ENCODE measurements at places on chromosomes 3 and 15.

DNA sequence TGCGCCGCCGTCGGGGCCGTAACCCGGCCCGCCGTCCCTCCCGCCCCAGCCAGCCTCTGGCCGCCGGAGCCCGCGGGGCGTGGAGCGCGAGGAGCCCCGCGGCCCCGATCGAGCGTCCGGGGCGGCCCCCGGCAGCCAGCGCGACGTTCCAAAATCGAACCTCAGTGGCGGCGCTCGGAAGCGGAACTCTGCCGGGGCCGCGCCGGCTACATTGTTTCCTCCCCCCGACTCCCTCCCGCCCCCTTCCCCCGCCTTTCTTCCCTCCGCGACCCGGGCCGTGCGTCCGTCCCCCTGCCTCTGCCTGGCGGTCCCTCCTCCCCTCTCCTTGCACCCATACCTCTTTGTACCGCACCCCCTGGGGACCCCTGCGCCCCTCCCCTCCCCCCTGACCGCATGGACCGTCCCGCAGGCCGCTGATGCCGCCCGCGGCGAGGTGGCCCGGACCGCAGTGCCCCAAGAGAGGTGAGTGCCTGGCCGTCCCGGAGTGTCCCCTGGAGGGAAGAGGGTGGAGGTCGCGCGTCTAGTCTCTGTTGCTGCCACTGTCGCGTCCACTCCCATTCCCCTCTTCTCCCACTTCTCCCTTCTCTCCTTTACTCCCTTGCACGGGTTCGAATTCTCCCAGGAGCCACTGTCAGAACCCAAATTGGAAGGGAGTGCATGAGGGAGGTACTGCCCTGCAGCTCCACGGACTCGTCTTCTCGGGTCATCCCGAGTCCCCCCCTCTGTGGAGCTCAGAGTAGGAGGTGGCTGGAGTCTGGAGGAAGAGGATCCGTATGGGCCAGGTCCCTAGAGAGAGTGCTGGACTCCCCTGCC is 585 bp downstream of the CSK start:
- DNase-seq = no peak

- DNase-seq = peak; percentile 10
These were observed 30.8 kb downstream of the MLH1 start for GRCh38 chr3:37024092-37024491.

GRCh38 chr3:160099834-160100233 is 111.2 kb downstream of the IL12A start:
- no peak for DNase-seq

- DNase-seq = no peak
These were observed 17.5 kb downstream of the CCR4 start for GRCh38 chr3:32968920-32969389.

DNA sequence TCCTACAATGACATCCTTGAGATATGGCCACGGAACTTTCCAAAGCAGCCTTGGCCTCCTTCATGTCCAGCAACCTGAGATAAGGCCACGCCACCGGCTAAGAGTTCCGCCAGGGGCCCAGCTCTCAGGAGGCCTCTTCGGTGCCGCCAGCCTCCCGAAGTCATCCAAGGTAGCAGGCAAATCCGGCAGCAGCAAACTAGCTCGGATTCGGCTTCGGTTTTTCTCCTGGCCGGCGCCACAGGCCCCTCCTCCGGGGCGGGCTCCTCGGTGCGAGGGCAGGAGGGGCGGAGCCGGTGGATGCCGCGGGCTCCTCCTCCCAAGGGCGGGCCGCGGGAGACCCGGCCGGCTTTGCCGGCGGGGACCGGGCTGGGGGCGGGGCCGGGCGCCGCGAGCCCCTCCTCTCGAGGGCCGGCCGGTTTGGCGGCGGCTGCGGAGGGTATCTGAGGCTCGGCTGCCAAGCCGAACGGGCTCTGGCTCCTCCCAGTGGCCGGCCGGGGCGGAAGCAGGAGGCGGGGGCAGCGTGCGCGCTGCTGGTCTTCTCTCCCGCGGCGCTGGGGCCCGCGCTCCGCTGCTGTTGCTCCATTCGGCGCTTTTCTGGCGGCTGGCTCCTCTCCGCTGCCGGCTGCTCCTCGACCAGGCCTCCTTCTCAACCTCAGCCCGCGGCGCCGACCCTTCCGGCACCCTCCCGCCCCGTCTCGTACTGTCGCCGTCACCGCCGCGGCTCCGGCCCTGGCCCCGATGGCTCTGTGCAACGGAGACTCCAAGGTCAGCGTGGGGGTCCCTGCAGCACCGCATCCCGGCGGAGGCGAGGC is at the start of gene GMPS:
GMPS (plus strand) TSS at position 518 of the 812 bp plus-strand sequence; CDS start at position 739, 221 bp downstream.
- peak; percentile 96 for DNase-seq

- DNase-seq = no peak
These were observed 1.6 kb downstream of the C2CD4B start for GRCh38 chr15:62163397-62164013.

DNA sequence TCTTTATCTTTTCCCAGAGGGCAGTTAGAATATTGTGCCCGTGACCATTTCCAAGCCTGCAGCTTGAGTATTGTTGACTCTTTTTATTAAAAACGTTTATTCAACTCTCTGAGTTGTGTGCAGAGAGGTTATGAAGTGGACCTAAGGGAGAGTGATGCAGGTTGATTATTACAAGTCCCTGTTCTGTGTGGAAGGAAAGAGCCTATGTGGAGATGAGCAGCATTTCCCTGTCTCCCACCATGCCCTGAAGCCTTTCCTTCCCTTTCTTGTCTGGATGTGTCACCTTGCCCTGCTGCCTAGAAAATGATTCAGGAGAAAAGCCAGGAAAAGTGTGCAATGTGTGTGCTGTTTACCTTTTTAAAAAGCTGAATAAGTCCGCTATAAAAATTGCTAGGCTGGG is 19.4 kb downstream of the ZPLD1 start:
- no peak for DNase-seq

- DNase-seq = no peak
These were observed 462.4 kb upstream of the THBS1 start for GRCh38 chr15:39118510-39118909.

DNA sequence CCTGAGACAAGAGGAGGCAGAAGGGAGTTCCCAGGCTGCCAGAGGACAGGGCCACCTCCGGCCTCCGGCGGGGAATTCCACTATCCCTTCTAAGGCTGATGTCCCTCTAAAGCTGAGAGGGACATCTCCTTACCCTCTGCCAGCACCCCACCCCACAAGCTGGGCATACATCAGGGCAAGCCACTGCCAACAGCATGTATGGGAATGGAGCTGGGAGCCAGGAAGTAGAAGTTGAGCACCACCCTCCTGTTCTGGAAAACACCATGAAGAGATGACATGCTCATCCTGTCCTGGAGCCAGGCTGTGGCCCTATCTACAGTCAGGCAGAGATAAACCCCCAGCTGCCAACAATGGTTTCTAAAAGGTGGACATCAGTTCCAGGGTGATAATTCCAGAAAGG is 7.1 kb downstream of the PLCD1 start:
- no peak for DNase-seq

DNA sequence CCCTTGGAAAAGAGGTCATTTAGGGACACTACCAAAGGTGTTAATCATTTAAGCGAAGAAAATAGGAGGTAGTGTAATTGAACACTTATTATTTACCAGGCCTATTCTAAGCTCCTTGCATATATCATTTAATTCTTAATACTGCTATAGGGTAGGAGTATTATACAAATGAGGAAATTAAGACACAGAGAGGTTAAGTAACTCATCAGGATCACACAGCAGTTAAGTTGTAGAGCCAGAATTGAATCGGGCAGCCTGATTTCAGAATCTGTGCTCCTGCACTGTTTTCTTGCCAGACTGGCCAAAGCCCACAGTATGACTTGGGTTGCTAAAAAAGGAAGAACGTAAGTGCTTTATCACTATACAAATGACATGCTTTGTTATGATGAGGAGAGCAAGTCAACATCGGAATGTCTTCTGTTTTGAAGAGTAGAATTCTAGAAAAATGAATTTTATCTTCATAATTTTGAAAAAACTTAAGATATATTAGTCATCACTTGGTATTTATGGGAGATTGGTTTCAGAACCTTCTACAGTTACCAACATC is 31.4 kb downstream of the HPS3 start:
- no peak for DNase-seq

DNA sequence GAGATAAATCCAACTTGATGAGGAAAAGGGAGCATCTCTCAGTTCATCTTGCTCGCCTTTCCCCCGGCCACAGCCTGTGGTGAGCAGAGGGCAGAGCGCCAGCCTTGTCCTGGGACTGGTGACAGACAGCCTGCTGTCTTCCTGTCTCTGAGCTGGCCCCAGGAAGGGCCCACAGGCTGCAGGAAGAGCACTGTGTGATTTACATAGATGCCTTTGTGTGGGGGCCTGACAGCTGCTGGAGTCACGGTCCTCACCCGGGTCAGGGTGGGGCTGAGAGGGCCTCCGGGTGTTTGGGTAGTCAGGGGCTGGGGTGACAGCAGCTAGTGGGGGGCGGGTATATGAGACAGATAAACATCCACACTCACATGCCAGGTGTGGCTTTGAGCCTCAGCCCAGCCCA is 29.3 kb downstream of the PLA2G4D start:
- DNase-seq = no peak

- no peak for DNase-seq
These were observed 198.2 kb upstream of the STRIT1 start for GRCh38 chr3:155491696-155492095.

GRCh38 chr3:70554170-70554569 is 241.7 kb upstream of the MDFIC2 start:
- no peak for DNase-seq

- no peak for DNase-seq
These were observed 44.4 kb downstream of the CADPS start for GRCh38 chr3:62830727-62831322.

DNA sequence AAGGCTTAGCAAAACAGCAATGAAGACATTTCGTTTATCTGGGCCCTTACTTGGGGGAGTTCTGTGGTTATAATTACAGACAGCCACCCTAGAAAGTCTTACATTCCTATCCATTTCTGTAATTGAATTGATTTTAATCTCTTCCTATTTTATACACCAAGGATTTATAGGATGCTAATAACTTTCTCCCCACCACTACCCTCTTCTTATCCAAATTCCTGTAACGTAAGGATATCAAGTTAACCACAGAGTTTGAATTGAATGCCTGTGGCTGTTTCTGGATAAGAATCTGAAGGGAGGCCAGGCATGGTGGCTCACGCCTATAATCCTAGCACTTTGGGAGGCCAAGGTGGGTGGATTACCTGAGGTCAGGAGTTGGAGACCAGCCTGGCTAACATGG is 78.6 kb downstream of the MLH1 start:
- DNase-seq = no peak

GRCh38 chr15:63136742-63137141 is 15.1 kb downstream of the LACTB start:
- no peak for DNase-seq

DNA sequence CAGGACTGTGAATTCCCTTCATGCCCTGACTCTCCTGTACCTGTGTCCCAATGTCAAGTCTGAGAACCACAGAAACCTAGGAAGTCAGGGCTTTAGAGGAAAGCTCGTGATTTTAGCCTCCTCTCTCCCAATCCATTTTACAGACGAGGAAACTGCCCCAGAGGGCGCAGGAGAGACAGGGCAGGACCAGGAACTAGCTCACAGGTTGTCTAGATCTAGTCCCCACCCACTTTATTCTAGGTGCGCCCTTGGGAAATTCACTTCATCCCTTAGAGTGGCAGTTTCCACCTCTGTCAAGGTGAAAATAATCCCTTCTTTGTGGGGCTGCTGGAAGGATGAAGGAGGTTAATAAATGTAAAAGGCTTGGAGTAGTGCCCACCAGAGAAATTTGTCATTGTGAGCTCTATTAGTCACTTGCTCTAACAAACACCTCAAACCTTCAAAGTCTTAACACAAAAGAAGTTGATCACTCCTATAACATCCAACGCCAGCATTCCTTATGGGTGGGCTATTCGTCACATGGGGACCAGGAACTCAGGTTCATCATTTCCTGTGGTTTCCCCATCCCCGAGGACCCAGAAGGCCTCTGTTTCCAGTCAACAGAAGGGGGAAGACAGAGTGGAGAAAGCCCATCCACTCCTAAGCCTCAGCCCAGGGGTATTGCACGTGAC is 282.3 kb downstream of the XXYLT1 start:
- no peak for DNase-seq

- DNase-seq = no peak
These were observed 25.0 kb downstream of the RNU5B-1 start for GRCh38 chr15:65329288-65329983.

- DNase-seq = no peak
These were observed 12.7 kb downstream of the C3orf22 start for GRCh38 chr3:126546013-126546412.

- DNase-seq = no peak
These were observed 625.9 kb downstream of the NLGN1 start for GRCh38 chr3:174023421-174023820.

DNA sequence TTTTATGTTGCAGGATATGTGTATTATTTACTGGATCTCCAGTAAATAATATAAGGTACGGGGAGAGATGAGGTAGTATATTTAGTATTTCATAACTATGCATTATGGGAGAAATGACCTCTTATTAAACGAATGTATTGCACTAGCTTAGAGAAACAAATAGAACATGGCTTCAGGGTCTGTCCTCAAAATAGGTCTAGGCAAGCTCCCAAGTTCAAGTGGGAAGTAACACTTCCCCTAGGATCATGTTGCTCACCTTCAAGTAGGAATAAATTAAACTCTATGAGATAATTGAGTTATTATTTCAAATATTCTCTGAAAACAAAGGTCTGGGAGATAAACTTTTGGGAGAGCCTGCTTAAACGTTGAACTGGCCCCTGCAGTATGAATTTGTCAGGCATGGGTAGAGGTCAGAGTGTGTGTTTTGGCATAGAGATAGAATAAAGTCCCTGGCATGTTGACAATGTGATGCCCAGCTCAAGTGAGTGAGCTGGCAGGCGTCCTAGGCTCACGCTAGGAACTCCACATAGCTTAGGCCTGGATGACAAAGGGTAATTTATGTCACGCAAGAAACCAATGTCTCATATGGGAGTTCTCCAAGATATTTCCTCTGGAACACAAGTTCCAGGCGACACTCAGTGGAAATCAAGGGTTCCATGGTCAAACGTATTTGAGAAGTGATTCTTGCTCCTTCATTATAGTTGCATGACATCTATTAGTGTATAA is 236.8 kb downstream of the CACNA2D3 start:
- DNase-seq = no peak

Measured in activated CD4-positive, alpha-beta T cell treated with anti-CD3 and anti-CD28 coated beads, Interleukin-2, Interleukin-4, amounts not matched to agents 100 ng/mL and 50 ng/mL, durations not matched to agents 16 hours and 8 hours (primary cell).